Inflammatory macrophage treated with lipopolysaccharide for 4 hours (primary cell): ENCODE measurements at places on chromosomes 12 and 14.

GRCh38 chr12:119938049-119938667 is 50.9 kb upstream of the BICDL1 start:
- DNase-seq, result peak; percentile 55

DNA sequence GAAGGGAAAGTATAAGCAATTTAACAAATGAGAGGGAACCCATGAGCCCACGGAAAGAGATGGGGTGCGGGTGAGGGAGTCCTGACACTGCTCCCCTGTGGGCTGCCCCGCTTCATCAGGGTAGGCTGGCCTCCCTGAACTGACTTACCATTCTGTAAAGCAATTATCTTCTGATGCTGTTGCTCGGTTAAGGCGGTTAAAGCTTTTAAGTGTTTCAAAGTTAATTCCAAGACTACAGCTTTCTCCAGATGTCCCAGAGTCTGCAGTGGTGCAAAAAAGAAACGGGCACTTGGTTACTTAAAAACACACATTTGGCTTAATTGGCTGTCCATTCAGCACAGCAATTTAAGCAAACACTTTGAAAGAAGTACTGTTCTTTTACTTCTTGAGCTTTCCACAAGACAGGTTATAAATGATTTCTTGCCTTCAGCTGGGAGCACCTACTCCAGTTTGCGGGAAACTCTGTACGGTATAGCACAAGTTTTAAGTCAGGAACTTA is 1.3 kb downstream of the BHLHE41 start:
- no peak for DNase-seq

DNA sequence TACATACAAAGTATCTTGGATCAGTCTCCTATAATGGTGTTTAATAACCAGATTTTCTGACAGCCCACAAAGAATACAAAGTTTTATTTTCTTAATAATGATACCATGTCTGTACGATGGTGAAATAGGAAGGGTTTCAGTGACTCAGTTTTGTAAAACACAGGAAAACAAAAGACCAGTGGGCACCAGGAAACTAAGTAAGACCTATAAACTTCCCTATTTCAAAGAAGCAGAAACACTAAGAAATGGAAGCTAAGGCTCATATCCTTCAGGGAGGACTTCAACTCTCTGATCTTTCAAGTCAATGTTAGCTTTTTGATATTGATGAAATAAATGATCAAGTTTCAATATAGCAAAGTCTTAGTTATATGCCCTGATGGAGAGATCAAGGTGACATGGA is 196.0 kb downstream of the DUSP6 start:
- peak; percentile 94 for DNase-seq

GRCh38 chr12:79961411-79961810 is 26.5 kb upstream of the PPP1R12A start:
- peak; percentile 1 for DNase-seq

- no peak for DNase-seq
Measured at GRCh38 chr12:48366131-48366530, 15.4 kb upstream of the ZNF641 start.

GRCh38 chr12:89244536-89244935 is 107.8 kb downstream of the DUSP6 start:
- peak; percentile 96 for DNase-seq

GRCh38 chr12:110943373-110943772 is 23.0 kb upstream of the MYL2 start:
- no peak for DNase-seq
